EL (cell line): ENCODE measurements at places on chromosomes 3 and 15.
A peak's percentile ranks its signal among the peaks of the same experiment; 100 is the strongest.

DNA sequence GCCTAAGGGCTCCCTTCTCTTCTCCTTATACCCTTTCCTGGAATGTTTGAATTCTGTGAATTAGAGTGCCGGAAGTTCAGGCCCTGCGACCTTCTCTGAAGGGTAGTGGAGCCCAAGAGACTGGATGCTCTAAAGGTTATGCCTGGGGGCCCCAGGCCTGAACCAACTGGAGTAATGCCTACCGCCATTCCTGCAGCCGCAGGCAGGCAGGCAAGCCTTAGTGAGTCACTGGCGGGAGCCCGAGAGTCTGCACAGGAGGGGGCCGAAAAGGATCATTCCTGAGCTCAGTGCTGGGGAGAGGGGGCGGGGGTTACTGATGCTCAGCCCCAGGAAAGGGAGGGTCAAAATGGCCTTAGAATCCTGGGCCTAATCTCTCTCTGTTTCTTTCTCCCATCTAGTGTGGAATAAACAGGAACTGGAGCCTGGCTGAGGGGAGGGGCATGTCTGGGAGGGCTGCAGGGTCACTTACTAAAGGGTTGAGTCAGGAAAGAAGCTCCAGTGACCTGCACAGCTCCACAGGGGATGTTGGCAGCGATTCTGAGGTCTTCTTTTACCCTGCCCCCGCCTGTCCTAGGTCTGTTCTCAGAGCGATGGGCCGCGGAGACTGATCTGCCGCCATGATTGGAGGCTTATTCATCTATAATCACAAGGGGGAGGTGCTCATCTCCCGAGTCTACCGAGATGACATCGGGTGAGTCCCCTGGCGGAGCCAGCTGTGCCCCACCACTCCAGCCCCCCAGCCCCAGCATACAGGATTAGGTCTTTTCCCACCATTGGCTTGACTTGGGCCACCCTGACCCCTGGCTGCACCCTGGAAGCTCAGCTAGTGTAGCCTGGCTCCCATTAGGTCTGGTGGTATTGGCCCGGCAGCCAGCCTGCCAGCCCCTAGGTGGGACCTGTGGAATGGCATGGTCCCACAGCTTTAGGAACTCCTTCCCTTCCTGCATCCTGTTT lies 2.0 kb downstream of the AP2M1 start:
- peak; percentile 99 for DNase-seq

GRCh38 chr3:142839831-142840230 lies 49.1 kb downstream of the PCOLCE2 start:
- DNase-seq: no peak

DNA sequence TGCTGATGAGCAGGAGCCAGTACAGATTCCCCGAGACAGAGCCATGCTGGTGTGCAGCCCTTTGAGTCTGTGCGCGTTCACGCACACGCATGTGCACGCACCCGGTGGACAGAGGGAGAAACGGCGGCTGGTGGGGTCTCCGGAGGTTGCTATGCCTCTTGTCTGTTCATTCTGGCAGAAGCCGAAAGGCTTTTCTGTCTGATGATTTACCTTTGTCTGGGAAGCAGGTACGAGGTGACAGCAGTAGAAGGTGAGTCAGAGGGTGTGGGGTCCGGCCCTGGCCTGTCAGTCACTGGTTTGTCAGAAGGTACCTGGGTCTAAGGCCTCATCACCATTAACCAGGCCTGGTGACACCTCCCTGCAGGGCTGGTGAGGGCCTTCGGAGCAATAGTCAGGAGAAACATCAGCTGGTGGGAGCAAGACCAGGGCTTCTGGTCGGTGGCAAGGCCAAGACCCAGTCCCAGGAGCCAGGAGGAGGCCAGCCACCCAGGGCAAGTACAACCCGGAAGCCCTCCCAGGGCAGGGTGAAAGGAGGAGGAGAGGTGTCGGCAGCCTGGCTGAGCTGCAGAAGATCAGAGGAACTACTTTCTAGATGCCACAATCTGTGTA lies 7.5 kb downstream of the PCSK6 start:
- DNase-seq: no peak

DNA sequence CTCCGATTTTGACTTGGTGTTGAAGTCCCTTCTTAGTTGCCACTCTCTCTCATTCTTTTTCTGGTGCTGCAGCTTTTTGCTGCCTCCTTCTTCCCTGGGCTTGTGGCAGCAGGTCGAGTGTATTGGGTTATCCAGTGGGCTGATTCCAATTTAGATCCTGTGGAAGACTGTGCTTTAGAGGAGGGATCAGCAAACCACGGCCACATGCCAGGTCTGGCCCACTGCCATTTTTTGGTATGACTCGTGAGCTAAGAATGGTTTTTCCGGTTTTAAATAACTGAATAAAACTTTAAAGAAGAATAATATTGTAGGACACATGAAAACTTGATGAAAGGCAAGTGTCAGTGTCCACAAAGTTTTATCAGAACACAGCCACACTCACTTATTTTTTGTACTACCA lies 330.5 kb downstream of the ROBO2 start:
- peak; percentile 82 for DNase-seq

GRCh38 chr15:62021991-62022600 lies 38.2 kb downstream of the VPS13C start:
- DNase-seq: no peak

DNA sequence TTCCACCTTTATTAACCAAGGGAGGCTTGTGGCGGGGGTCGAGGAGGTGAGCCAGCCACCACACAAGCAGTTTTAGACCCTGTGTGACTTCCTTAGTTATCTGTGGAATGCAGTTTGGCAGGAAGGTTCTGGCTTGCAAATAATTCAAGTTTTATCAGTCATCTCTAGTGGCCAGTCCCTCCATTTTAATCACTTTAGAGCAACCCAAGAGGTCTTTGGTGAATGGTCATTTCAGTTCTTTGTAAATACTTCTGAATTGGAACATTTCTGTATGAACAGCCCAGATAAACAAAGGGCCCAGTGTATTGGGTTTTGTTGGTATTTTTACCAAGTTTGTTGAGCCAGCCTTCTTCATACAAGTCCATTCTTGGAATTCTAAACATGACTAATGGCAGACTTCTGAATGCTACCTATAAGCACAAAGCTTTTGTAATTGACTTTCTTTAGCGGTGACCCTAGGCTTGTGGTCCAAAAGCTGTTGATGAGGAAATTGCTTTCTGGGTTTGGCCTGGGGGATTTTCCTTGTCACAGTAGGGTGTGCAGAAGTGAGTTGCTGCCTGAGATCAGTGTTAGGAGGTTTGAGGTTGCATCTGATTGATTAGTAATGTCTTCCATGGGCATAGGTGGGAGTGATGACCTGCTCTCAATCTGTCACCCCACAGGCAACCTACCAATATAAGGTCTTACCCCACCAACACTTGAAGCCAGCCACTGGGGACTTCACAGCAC lies 193.3 kb upstream of the TOPAZ1 start:
- DNase-seq: peak; percentile 47

DNA sequence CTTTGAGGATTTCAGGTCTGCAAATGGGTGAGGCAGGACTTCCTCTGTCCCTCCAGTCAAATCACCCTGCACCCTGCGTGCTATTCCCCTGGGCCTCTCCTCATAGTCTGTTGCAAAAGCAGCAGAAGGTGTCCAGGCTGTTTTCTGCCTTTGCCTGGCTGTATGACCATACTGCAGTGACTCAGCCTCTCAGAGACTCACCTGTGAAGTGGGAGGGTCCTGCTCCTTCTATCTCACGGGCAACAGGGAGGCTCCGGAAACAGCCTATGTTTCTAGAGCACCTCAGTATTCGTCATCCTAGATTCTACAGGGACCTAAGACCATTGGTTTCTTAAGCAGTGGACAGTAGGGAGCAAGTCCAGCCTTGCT lies 216.4 kb downstream of the TLE3 start:
- no peak for DNase-seq

DNA sequence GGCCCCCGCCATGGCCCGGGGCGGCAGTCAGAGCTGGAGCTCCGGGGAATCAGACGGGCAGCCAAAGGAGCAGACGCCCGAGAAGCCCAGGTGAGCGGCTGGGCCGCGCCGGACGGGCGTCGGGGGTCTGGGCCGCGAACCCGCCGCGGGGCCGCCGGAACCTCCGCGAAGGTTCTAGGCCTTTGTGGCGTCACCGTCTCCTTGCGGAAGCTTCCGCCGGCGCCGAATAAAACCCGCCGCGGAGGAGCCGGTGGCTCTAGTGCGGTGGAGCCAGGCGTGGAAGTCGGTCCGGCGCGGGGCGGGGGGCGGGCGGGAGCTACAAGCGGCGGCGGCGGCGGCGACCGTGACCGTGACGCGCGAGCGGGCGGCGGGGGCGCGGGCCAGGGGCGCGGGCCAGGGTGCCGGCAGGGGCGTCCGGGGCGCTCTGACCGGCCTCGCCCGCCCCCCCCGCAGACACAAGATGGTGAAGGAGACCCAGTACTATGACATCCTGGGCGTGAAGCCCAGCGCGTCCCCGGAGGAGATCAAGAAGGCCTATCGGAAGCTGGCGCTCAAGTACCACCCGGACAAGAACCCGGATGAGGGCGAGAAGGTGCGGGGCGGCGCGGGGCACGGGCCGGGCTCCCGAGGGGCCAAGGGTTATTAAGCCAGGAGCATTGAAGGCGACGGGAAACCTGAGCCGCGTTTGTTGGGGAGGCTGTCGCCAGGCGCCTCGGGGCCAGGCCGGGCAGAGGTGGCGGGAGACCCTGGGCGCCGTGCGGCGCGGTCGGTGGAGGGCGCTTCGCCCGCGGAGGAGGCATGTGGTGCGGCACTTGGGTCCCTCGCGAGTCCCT lies at the start of gene DNAJA4:
Gene DNAJA4 (plus strand): TSS at position 259 of the 833 bp plus-strand sequence. CDS start 202 bp downstream, at position 461.
- peak; percentile 34 for DNase-seq

DNA sequence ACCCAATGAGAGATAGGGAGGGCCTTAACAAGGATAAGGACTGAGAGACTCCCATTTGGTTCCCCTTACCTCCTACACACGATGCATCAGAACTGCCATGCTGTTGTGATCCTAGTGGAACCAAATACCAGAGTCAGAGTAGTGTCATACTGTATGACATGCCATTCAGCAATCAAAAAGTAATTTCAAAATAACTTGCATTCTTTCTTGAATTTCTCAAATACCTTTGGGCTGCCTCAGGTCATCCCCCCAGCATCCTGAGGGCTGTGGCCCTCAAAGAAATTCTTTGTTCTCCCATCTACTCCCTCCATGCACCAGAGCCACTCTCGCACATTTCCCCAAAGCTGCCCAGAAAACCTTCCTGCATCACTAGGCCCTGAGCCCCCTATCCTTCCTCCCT lies 68.9 kb upstream of the PPP2R3A start:
- DNase-seq: peak; percentile 84

- peak; percentile 47 for DNase-seq
Observed at GRCh38 chr3:113769551-113769950, 22.7 kb downstream of the ATP6V1A start.
